ENCODE measurements at places on chromosomes 6 and 20.

GRCh38 chr6:97501853-97502252 is 218.8 kb upstream of the MMS22L start:
- DNase-seq = no peak
- no peaks in the 10 kb centered on the region for H3K27me3 ChIP-seq
- H3K27ac ChIP-seq = no peak overlapping the region
- no peaks in the 10 kb centered on the region for H3K36me3 ChIP-seq
- H3K4me3 ChIP-seq = no peak overlapping the region

DNA sequence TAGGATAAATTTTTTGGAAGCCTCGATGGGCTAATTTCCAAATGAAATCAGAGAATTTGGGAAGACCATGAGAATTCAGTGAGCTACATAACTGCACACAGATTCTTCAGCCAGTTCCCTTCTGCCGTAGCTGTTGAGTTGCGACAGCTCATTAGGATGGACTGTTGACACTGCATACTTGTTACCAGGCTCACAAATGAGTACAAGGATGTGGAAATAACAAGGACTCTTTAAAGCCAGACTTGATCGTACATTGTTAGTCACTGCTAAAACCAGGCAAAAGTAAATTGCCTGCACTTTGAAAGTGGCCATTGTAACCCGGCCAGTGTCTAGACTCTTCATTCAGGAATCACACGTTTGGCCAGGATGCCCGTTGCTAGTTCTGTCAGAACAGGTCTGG is 37.0 kb downstream of the NDUFAF5 start:
- H3K27ac ChIP-seq = no peak overlapping the region
- no peaks in the 10 kb centered on the region for H3K4me1 ChIP-seq
- H3K27me3 ChIP-seq = no peaks in the 10 kb centered on the region

DNA sequence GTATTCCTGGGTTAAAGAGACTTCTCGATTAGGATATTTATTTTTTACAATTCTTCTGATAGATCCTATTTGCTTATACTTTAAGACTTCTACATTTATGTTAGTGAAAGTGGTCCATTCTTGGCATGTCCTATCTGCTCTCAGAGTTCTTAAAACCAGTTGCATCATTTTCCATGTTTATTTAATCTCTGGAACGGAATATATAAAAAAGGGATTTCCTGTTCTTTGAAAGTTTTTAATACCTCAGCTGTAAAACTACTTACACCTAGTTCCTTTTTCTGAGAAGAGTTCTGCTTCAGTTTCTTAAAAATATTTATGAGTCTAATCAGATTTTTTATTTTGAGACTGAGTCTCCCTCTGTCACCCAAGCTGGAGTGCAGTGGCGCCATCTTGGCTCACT is 18.0 kb upstream of the MYL9 start:
- no peak for DNase-seq
- H3K4me1 ChIP-seq = 0 out of 2 replicates have a peak, but pooled peaks cover 3% of the 10 kb centered on the region
- H3K4me3 ChIP-seq = no peak overlapping the region
- no peak overlapping the region for H3K27ac ChIP-seq
- no peaks in the 10 kb centered on the region for H3K27me3 ChIP-seq
- H3K36me3 ChIP-seq = peaks cover 9% of the 10 kb centered on the region

- no peaks in the 10 kb centered on the region for H3K36me3 ChIP-seq
- H3K4me3 ChIP-seq = no peak overlapping the region
- no peak overlapping the region for H3K27ac ChIP-seq
- H3K27me3 ChIP-seq = peaks cover 2% of the 10 kb centered on the region
- no peaks in the 10 kb centered on the region for H3K4me1 ChIP-seq
- no peak for DNase-seq
These were observed 3.3 kb upstream of the BIRC7 start for GRCh38 chr20:63232235-63233060.

DNA sequence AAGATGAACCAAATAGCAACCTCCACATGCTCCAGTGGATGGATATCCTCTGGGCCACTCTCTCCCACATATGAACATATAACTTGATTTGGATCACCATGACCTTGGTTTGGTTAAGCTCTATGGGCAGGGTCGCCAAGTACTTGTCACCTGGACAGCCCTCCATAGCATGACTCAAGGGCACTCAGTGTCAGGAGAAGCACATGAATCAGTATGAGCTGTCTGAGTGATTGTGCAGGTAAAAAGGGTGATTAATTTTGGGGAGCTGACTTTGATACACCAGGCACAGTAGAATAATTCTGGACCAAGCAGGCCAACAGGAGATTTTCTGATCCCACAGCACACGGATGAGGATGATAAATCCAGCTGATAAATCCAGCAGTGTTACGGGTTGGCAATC is 74.4 kb downstream of the OPRM1 start:
- H3K4me1 ChIP-seq = no peaks in the 10 kb centered on the region
- H3K27ac ChIP-seq = no peak overlapping the region
- H3K4me3 ChIP-seq = no peak overlapping the region

- H3K4me1 ChIP-seq = peaks cover 13% of the 10 kb centered on the region
- no peaks in the 10 kb centered on the region for H3K27me3 ChIP-seq
- no peak overlapping the region for H3K27ac ChIP-seq
- DNase-seq = no peak
These were observed 82.1 kb downstream of the PSMG4 start for GRCh38 chr6:3340894-3341293.

- DNase-seq = no peak
- H3K4me1 ChIP-seq = no peaks in the 10 kb centered on the region
- no peaks in the 10 kb centered on the region for H3K36me3 ChIP-seq
- no peaks in the 10 kb centered on the region for H3K27me3 ChIP-seq
- no peak overlapping the region for H3K4me3 ChIP-seq
These were observed 151.7 kb upstream of the CEP162 start for GRCh38 chr6:84379142-84379541.

Data from GM12878 (cell line).